ENCODE measurements at places on chromosomes 1 and 21.

DNA sequence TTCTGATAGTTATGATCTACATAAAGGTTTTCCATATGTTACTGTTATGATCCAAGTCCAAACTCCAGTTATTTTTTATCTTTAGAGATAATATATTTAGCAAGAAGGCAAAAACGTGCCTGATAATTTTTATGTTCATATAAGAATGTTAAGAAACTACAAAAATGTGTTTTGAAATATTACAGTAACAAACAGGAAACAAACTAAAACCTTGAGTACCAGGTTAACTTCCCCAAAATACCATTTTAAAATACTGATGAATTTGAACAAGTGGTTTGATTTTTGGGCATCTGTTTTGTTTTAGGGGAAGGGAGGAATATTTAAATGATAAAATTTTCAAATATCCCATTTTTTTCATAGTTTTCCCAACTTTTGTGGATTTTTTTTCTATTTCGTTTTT, 124.8 kb downstream of the NR5A2 start:
- DNase-seq: no peak

- DNase-seq: no peak
These were observed 6.0 kb downstream of the BRWD1 start for GRCh38 chr21:39307466-39307865.

DNA sequence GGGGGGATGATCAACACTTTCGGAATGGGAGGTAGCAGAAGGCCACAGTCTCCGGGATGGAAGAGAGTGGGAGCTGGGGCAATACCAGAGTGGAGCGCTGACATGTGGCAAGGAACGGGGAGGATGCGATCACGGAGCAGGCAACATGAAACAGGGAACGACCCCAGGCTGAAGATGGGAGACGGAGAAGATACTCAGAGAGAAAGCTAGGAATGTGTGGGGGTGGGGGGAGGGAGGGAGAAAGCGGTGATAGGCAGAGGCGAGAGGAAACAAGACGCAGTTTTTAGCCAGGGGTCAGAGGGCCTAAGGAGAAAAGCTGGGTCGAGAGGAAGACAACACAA, 577 bp downstream of the RAB3GAP2 start:
- DNase-seq: peak; percentile 22

DNA sequence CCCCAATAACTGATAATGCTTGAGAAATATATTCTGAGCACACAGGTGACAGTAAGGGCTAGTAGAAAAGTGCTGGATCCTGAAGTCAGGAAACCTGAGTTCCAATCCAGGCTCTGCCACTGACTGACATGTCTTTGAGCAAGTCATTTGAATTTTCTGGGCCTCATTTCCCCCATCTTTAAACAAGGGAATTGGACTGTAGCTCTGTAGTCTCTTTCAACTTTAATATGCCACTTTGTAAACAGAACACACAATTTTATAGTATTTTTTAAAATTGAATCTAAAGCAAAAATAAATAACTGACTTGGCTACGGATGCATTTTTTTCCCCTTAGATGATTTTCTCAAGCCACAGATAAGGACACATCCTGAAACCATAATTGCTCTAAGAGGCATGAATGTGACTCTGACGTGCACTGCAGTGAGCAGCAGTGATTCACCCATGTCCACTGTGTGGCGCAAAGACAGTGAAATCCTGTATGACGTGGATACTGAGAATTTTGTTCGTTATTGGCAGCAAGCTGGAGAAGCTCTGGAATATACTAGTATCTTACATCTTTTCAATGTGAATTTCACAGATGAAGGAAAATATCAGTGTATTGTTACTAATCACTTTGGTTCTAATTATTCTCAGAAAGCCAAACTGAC, 37.0 kb downstream of the LRIG2 start:
- DNase-seq: peak; percentile 14

DNA sequence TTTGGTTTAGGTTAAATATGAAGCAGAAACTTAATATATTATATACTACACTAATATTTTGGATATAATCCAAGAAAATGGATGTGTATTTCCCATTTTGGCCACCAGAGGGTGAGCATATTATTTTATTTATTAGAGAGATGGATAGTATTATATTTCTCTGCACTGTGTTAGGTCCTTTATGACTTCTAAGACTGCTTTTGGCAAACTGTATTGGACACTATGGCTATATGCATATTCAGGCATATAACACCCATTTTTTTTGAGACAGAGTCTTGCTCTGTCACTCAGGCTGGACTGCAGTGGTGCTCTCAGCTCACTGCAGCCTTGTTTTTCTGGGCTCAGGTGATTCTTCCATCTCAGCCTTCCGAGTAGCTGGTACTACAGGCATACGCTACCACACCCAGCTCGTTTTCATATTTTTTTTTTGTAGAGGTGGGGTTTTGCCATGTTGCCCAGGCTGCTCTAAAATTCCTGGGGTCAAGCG, 17.8 kb upstream of the PGM1 start:
- DNase-seq: peak; percentile 55

DNA sequence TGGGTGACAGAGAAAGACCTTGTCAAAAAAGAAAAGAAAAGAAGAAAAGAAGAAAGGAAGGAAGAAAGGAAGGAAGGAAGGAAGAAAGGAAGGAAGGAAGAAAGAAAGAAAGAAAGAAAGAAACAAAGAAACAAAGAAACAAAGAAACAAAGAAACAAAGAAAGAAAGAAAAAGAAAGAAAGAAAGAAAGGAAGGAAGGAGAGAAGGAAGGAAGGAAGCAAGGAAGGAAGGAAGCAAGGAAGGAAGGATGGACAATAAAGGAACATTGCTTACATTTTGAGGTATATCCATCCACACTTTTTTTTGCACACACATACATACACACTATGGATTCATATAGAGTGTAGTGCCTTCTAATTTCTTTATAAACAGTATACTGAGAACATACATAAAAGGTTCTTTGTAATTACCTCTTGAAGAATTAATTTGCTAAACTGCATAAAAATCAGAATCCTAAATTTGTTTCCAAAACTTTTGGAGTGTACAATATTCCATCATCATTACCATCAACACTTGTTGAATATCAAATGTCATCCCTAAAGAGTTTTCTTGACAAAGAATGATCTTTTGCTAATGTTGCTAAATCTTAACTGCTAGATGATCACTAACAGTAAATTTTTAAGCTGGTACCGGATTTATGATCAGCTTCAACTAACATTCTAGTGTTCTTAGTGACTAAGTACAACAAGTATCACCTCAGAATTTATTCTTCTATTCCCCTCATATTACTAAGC, 11.4 kb upstream of the GADD45A start:
- no peak for DNase-seq

DNA sequence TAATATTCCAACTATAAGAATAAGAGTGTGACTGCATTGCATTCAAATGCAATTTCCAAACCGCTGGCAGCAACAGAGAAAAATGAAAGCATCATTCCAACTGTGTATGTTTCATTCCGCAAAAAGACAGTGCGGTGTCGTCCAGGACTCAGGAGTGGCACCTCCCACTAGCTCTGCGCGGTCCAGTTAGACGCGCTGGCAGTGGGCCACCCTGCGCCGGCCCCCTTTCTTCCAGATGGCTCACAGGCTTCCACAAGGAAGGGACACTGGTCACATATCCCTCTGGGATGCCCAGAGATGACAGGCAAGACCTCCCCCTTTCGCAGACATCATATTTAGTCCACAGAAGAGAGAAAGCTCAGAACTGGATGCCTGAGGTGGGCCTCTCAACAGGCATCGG, 11.9 kb downstream of the WRAP73 start:
- no peak for DNase-seq

DNA sequence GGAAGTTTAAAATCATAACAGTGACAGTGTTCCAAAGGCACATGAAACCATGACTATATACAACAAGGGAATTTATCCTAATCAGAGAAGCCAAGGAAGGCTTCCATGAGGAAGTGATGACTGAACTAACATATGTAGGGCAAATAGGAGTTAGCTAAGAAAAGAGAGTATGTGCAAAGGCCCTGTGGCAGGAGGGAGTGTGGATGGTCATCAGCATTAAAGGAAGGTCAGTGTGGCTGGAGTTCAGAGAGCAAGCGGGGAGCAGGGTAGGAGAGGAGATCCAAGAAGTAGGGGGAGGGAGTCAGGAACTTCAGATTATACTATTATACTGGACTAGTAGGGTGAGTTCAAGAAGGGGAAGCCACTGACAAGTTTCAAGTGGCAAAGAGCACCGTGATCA, 8.4 kb downstream of the MAP7D1 start:
- no peak for DNase-seq

- DNase-seq: no peak
These were observed 1036.0 kb downstream of the AMY1C start for GRCh38 chr1:104785575-104786187.

DNA sequence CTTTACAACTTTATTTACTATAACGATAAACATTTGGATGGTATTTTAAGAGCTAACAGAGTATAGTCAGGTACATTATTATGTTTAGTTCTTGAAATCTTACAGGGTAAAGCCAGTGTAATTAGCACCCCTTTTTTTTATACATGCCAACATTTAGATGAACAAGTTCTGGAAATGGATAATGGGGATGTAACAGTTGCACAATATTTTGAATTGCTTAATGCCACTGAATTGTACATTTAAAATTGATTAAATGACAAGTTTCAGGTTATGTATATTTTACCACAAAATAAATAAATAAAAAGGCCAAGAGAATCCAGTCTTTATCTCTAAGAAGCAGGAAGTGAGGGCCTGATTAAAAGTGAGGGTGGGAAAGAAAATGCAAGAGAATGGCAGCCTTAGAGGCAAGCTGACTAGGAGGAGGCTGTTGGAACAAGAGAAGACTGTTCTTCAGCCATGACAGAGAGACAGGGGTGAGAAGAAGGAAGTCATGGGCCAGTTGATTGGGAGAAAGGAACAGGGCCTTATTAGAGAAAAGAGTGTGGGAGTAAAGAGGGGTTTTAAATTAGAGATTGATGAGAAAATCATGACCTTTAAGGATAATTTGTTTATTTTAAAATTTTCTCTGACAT, 49.9 kb upstream of the TNFSF18 start:
- DNase-seq: no peak
